Renal cortex interstitium (tissue), 15 donors: ENCODE measurements at places on chromosomes 16 and 17.

GRCh38 chr16:48000622-48001021, 155.2 kb downstream of the ABCC12 start:
- DNase-seq = no peak

DNA sequence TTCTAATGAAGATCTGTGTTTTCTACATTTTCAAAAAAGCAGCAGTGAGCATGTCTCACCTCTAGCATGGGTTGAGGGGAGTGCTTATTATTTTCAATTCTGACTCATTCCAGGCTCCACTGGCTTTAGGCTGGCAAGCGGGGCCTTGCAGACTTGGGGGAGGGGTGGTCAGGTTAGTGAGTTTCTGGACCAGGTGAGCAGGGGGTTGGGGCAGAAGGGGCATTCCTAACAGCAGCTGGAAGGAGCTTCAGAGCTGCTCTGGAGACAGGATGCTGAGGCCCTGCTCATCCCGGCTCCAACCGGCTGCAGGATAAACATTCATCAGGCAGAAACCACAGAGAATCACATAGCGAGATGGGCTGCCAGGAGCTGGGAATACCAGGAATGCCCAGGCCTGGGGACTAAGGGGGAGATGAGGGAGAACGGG, 10.5 kb upstream of the KRT19 start:
- DNase-seq = no peak

DNA sequence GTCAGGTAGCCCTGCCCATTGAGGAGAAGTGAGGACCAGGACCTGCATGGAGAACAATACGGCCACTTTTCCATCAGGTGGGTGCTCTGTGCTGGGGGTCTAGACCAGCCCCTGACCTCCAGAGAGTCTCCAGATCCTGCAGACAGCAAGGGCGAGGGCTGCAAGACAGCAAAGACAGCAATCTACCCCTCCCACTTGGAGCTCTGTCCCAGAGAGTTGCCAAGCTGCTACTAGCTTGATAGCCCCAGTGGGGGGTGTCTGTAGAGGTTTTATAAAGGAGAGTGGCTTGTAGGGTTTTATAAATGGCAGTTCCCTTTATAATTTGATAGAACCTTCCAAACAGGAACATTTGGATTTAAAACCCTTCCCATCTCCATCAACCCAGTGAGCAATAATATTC, 16.7 kb upstream of the SLFN11 start:
- no peak for DNase-seq

GRCh38 chr17:48445248-48445620, 15.2 kb upstream of the SKAP1 start:
- no peak for DNase-seq

GRCh38 chr17:7849751-7850504, 4.9 kb upstream of the TMEM88 start:
- no peak for DNase-seq

GRCh38 chr17:77435272-77436057, 294.7 kb downstream of the SEC14L1 start:
- DNase-seq = no peak

DNA sequence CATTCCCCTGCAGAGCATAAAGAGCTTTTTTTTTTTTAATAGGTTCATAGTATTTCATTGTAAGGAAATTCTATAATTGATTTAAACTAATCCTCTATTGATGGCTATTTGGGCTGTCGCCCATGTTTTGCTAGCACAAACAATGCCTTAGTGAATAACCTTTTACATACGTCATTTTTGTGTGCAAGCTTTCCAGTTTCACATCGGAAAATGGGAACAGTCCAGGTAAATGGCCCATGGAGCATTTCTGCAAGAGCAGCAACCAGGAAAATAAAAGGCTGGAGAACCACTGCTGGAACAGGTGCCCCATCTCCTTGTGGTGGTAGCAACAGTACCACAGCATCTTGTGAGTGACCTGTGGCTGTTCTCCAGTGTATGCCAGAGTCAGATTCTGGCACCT, 48.6 kb downstream of the CDH1 start:
- DNase-seq = no peak

DNA sequence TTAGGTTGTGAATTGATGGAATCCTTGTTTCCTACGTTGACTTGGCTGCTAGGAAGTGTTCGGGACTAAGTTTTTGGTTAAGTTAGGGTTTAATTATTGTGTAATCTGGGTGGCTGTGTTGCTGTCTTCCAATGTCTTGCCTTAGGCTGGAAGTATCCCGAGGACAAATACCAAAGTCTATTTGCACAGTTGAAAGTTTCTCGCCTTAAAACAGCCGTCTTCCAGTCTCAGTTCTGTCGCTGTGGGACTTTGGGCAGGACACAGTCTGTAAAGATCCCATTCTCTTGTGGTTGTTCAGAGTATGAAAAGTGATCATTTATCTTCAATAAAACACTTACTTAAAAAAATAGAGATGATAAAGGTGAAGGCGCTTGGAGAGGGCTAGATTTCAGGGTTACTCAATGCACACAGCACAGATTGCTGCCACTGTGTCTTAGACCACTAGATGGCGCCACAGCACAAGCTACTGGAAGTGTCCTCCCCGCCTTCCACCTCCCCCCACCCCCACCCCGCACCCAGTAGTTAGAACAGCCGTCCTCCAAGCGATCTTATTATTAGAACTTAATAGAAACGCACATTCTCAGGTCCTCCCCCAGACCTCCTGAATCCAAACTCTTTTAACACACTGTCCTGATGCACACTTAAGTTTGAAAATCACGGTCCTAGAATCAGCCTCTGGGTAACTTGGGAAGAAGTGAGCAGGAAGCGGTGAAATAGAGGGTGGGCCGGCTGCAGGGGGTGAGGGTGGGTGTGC, 45.8 kb downstream of the AKAP1 start:
- peak; percentile 67 for DNase-seq

DNA sequence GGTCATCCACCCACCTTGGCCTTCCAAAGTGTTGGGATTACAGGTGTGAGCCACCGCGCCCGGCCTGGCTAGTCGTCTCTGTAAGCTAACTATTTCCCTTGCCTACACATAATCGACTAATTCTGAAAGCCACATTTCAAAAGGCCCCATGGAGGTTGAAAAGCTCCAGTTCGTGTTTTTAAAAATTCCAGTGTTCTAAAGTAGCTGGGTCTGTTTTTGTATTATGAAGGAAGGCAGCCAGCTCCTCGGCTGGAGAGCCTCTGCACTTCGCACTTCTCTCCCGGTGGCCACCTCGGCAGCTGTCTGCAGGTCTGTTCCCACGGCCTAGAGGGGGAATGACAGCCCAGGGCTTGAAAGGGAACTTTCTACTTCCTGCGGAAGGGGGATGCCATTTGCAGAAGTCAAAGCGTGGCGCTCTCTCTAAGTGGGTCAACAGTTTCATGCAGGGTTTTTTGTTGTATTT, 16.9 kb downstream of the HASPIN start:
- DNase-seq = no peak

- DNase-seq = no peak
Observed at GRCh38 chr16:59242556-59242955, 508.4 kb upstream of the GOT2 start.

DNA sequence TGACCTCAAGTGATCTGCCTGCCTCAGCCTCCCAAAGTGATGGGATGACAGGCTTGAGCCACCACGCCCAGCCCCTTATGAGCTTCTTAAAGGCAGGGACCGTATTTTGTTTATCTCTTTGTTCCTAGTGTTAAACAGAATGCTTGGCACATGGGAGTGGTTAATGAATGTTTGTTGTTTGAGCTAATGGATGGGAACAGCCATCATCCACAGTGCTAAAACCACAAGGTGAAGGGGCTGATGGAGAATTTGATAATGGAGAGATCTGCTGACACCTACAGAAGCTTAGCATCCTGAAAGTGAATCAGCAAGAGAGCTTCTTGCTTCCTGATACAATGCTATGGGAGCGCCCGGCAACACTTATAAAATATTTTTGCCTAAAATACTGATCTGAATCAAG, 8.6 kb upstream of the CDH1 start:
- no peak for DNase-seq

GRCh38 chr16:28309811-28310311, 17.5 kb downstream of the SBK1 start:
- DNase-seq = no peak

- DNase-seq = no peak
Observed at GRCh38 chr16:82703161-82703560, 76.4 kb downstream of the CDH13 start.
